Kidney (tissue), 22 donors: ENCODE measurements at places on chromosomes 3 and 15. TPM values are rescaled to one million over a fixed set of nuclear protein-coding genes. Genes with fewer than 3 reads are reported as not detected.

- DNase-seq = no peak
Observed at GRCh38 chr15:91099616-91099994, 452 bp upstream of the SV2B start.

DNA sequence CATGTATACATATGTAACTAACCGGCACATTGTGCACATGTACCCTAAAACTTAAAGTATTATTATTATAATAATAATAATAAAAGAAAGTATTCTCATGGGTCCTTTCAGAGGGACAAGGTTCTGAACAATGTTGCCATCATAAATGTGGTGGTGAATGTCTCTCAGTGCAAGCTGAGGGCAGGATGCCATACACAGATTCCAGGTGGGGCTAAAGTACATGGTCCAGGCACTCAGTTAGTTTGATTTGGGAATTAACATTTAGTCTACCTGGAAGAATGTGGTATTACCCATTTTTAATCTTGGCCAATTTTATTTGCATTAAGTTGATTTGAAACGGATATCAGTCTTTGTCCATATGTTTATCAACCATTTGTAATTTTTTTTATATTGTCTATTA lies 24.5 kb downstream of the PDE8A start:
- no peak for DNase-seq

DNA sequence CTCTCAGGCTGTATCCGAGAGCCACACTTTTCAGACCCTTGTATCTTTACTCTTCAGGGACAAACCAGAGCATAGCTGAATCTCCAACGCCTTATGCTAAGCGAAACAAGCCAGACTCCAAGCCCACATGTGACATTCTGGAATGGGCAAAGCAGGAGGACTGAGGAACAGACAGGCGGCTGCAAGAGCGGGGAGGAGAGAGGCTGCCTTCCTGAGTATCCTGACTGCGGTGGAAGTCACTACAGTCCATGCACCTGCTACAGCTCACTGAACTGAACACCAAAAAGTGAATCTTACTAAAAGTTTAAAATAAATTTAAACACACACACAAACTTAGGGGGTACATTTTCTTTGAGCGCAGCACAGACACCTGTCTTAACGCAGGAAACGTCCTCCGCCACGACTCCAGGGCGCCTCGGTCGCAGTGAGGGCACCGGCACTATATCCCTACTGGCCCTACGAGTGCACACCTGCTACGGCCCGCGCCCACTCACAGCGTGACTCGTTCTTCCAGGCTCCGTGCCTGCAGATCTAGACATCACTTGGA lies 1.4 kb downstream of the CYFIP1 start:
- DNase-seq = no peak

TBC1D2B gene
- 8.5 TPM for polyA plus RNA-seq
